ENCODE measurements at places on chromosomes 16 and 17.

GRCh38 chr16:84498223-84498610, 6.2 kb downstream of the MEAK7 start:
- no peak for DNase-seq

DNA sequence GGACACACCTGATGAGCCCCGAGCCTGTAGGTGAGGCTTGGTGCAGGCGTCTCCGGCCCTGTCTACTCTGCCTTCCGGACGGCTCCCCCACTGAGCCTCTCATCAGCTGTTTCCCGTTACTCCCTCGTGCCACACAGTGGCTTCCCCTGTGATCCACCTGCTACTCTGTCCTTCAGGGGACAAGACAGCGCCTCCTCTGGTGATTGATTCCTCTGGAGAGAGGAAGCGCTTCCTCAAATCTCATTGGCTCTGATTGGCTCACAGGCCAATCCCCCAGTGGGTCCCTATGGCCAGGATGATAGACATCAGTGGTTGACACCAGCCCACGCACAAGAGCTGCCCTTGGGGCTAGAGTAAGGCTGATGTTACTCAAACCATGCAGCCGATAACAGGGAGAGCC, 24.0 kb downstream of the RNF213 start:
- DNase-seq, result no peak

DNA sequence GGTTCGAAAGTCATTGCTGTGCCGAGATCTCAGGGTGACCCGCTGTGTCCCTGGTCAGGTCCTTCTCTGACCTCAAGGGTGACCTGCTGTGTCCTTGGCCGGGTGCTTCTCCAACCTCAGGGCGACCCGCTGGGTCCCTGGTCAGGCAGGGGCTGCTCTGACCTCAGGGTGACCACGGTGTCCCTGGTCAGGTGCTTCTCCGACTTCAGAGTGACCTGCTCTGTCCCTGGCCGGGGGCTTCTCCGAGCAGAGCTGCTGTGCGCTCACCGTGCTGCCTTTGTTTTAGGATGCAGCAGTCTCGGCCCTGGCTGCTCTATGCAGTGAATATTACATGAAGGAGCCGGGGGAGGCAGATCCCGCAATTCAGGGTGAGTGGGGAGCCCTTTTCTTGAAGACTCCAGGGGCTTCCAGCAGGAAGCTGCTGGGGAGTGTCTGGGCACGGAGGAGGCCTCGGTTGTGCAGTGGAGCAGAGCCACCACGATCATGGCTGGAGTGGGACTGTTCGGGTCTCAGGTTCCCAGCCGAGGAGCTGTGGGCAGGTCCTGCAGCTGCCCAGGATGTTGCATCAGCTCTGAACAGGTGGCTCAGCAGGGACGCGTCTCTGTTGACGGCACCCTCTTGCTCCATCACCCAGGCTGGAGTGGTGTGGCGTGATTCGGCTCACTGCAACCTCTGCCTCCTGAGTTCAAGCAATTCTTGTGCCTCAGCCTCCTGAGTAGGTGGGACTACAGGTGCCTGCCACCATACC, 83.7 kb upstream of the ZNF750 start:
- no peak for DNase-seq

DNA sequence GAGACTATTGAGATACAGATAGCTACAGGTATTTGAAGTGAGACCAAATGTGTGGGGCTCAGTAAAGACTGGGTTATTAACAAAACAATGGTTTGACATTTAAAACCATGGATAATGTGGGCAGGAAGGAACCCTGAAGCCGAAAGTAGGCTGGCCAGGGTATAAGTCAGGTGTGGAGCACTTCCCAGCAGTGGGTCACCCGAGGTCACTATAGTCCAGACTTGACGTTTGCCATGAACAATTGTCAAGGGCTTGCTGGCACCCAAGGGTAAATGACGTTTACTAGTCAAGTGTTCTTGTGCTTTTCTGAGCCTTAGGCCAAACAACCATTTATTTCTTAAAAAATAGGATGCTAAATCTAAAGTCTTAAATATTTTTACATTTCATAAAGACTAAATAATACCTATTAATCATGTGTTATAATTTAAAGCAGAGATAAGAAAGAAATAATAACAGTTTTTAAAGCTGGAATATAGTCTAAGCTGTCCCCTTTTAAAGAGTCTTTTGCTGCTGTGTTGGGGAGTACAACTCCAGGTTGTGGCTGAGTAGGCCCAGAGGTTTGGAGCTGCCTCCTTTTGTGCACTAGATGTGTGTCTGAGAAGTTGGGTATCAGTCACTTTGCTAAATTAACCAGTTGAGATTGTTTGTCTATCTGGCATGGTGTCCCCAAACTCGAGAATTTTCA, 15.7 kb downstream of the ALDH3A2 start:
- DNase-seq, result no peak

DNA sequence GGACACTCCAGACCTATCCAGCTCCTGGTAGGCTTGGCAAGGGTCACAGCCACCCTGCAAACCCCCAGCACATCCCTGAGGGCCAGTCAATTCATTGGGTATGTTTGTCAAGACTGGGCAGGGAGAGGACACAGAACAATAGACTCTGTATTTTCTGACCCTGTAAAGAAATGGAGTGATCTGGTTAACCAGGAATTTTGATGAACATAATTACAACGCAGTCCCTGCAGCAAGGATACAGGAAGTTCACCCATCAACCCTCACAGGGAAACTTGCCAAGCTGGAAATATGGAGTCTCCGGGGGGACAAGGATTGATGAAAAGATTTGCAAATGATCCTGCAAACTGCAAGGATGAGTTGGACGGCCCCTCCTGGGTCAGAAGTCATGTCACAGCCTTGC, 126.1 kb upstream of the RCVRN start:
- DNase-seq, result no peak

- no peak for DNase-seq
Observed at GRCh38 chr16:15498427-15499175, 64.2 kb downstream of the BMERB1 start.

Measured in HT-29 (cell line).